ENCODE measurements at places on chromosomes 4 and X.

GRCh38 chr4:111854494-111855087, 290.7 kb upstream of the FAM241A start:
- no peak for DNase-seq

DNA sequence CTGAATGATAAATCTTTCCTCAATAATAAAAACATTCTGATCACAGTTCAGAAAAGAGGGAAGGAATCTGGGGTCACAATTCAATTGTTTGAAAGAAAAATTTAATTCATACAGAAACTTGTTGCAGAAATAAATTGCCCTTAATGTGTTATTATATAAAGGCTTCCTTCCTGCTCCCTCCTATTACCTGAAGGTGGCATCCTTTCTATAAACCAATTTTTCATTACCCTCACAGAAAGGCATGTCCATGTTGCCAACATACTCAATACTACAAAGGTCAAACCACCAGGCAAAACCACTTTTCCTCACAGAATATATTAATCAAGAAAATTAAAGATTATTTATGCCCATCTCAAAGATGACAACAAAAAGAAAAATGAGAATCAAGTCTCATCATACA, 194.3 kb upstream of the CT83 start:
- DNase-seq: no peak

GRCh38 chr4:22072726-22073125, 124.2 kb upstream of the KCNIP4 start:
- DNase-seq: no peak

GRCh38 chr4:75179510-75179909, 246.6 kb downstream of the PARM1 start:
- DNase-seq: no peak

DNA sequence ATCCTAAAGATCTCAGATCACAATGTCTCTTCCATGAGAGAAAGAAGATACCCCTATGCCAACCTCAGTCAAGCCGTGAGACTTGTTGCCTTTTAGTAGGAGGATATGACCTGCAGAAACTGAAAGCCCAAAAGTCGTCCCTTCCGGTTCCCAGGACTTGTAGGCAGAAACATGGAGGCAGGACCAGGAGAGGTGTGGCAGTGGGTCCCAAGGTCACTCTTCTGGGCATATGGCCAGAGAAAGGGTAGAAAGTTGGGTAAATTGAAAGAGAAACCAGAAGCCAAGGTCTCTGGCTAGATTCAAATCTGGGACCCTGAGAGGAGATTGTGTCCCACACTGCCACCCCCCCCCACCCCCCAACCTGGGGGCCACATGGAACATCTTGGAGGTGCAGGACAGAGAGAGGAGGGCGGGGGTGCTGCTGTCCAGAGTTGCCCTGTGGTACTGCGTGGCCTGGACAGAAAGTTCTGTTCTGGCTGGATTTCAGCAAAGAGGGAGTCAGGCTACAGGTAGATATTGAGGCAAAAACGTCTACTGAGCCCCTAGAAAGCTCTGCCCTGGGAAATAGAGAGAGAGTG, 55.4 kb downstream of the DDX3X start:
- DNase-seq: no peak

- DNase-seq: no peak
Observed at GRCh38 chr4:110632506-110633357, 9.9 kb upstream of the PITX2 start.

- no peak for DNase-seq
Observed at GRCh38 chr4:163955288-163955687, 460.8 kb downstream of the TMA16 start.

DNA sequence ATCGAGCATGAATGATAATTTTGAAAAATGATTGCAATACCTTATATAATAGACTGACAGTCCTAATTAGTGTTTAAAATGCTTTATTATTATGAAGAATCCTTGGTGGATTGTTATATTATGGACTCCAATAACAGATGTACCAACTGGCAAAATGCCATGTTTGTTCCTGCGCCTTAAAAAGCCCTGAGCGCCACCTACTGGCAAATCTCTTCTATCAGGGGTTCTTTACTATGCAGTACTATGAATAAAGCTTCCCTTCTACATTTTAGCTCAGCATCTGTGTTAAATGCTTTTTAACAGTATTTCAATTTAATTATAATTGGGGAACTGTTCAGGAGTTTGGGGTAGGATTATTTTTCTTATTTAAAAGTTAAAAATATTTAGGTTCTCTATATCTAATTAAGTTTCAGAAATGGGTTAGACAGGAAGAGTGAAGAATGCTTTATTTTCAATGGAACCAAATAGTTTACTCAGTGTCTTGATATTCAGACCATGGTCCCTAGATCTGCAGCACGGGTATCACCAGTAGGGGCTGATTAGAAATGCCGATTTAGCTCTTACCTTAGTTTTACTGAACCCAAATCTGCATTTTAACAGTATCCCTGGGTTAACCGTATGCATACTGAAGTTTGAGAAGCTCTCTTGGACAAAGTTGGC, 20.0 kb downstream of the CFAP97 start:
- peak; percentile 92 for DNase-seq

DNA sequence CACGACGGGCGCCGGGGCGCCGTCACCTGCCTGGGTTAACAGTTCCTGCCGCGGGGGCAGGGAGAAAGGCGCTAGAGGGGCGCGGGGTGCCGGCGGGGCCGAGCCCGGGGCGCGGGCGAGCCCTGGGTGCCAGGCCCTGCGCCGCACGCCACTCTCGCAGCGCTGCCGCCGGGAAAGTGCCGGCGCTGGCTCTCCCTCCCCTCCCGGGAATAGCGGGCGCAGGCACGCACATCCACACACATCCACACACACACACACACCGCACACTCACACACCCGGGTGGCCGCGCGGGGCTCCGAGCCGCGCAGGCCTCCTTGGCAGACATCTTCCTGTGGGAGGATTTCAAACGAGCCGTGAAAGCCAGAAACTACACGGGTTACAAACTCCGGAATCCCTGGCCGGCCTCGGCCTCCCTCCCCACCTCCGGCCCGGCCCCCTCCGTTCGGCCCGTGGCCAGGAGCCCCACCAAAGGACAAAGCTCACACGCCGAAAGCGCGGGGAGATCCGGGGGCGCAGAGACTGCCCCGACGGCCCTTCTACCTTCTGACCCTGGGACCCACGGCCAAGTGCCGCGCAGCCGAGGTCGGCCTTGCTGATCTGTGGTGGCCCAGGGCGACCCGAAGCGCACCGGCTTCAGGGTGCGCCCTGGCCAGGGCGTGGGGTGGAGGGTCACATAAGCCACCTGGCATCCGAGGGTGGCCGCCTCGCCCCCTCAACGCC, 92.3 kb downstream of the BCOR start:
- no peak for DNase-seq

- no peak for DNase-seq
Observed at GRCh38 chr4:151227731-151228130, 49.2 kb upstream of the PRSS48 start.

GRCh38 chrX:126701380-126701779, 118.1 kb upstream of the PRR32 start:
- no peak for DNase-seq

- DNase-seq: no peak
Observed at GRCh38 chr4:109078724-109079123, 223.7 kb downstream of the COL25A1 start.

DNA sequence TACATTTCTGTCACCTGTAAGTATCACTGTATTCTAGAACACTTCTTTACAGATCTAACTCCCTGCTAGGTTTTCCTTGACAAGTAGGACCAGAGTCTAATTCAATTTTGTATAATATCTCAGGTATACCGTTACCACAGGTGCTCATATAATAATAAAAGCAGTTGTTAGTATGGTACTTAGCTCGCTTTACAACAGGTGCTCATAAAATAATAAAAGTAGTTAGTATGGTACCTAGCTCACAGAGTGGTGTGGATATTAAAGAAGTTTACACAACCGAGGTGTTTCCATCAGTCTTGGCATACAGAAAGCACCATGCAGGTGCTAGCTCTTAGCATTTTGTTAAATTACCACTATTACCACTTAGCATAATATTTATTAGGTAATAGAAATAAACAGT, 32.9 kb upstream of the FGFBP2 start:
- no peak for DNase-seq
